ENCODE measurements at places on chromosomes 5 and 9.
A peak's percentile ranks its signal among the peaks of the same experiment; 100 is the strongest.

GRCh38 chr5:150499437-150499956, 8.4 kb upstream of the NDST1 start:
- no peak for DNase-seq

GRCh38 chr5:174732036-174733020, 7.9 kb downstream of the MSX2 start:
- no peak for DNase-seq

DNA sequence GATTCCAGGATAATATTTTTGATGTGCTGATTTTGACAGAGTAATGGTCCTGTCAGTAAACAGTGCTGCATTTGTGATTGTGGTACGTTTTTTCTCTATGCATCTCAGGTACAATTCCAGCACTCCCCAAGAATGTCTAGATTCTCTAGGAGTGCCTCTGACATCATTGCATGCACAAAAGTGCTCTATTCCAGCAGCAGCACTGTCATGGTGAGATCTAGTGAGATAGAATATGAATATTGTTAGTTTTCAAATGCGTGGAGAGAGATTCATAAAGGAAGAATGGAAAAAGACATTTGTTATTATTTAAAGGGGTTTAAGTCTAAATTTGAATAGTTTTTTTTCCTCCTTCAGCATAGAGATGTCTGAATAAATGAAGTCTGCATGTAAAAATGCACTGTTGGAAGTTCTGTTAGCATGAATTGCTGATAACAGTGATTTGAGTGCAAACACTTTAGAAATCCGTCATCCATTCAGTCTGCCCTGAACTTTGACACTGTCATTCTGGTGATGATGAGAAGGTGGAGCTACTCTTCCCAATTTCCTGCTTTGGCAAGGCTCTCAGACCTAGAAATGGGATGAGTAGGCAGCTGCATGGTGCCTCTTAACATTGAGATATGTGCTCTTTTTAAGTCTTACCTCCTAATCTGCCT, 84.6 kb downstream of the GAPVD1 start:
- DNase-seq, result no peak

GRCh38 chr9:109535365-109535764, 37.3 kb upstream of the PTPN3 start:
- DNase-seq, result no peak

GRCh38 chr9:137956039-137956438, 78.5 kb downstream of the CACNA1B start:
- no peak for DNase-seq

DNA sequence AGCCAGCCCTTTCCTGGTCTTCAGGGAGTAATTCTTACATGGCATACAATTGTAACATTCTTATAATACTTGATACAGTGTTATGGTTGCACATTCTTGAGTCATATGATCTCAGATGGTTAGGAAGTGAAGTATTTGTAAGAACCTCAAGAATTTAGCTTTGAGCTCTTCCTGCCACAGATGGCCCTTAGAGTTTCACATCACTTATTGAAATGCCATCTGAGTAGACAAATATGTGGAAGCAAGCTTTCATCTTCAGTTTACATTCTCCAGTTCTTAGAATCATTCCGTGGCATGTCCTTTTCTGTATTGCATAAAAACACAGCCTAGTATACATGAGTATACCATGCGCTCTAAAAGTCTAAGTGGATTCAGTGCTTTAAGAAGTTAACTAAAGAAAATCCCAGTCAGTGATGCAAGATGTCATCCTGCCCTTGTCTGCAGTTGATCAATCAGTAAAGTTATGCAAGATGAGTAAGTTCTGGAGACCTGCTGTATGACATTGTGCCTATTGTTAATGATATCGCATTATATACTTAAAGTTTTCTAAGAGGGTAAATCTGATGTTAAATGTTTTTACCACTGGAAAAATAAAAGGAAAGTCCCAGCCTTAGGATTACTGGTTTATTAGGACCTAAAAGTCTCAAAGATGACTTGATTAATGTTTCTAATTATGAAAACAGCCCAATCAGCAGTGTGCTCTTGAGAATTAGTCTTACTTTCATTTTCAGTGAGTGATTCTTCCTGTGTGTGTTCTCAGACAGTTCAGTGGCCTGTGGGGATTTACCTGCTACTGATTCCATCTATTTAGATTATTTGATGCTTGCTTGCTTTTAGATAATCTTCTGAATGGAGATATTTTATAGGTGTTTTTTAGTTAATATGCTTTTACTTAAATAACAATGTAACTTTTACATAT, 29.4 kb downstream of the RHOBTB3 start:
- peak; percentile 42 for DNase-seq

DNA sequence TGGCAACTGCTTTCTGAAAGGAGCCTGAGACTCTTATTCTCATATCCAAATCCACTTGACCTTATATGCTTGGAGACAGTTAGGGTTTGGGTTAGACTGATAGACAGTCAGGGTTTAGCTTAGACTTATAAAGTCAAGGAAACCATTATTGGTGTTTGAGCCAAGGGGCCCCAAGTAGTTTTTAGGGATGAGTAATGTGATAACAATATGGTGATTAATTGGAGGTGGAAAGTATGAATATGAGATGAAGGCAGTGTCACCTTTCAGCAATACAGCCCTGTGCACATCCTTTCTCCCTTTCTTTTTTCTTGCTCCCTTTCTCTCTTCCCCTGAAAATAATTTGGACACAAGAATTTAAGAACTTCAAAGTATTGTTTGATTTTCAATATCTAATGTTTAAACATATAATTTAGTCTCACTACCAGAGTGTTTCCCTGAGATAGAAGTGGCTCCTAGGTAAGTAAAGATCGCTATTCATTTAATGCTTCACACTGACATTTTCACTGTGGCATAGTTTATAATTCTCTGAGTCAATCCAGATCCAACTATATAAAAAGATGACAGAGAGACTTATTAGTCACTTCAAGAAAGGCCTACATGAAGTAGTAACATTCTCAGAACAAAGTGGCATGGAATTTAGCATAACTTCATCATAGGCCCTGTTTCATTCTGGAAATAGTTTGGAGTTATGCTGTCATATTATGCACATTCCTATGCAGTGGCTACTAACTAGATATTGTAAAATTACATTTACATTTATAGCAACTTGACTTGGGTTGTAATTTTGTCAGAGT, 200.8 kb downstream of the CHSY3 start:
- DNase-seq, result no peak

DNA sequence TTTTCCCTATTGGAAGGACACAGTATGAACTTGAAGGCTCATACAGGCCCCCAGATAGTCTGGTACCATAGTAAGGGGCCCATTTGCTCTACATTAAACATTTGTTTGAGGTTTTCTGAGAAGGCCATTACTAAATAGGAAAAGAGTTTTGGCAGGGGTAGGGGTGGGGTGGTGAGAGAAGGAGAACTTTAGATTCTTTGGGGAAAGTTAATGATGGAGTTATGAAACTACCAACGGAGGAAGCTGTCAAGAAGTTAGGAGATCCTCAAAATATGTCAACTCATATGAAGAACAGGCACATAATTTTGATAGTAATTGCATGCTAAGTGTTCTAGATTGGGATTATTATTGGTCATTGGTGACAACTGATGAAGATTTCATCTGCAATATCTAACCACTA, 114.7 kb downstream of the TAF11L14 start:
- no peak for DNase-seq

- no peak for DNase-seq
Observed at GRCh38 chr5:124936626-124936933, 190.1 kb upstream of the ZNF608 start.

GRCh38 chr5:95712347-95712958, 18.7 kb upstream of the RHOBTB3 start:
- no peak for DNase-seq

- no peak for DNase-seq
Observed at GRCh38 chr5:56359809-56360685, 126.9 kb upstream of the ANKRD55 start.

GRCh38 chr5:34009610-34010009, 1.8 kb upstream of the AMACR start:
- no peak for DNase-seq

DNA sequence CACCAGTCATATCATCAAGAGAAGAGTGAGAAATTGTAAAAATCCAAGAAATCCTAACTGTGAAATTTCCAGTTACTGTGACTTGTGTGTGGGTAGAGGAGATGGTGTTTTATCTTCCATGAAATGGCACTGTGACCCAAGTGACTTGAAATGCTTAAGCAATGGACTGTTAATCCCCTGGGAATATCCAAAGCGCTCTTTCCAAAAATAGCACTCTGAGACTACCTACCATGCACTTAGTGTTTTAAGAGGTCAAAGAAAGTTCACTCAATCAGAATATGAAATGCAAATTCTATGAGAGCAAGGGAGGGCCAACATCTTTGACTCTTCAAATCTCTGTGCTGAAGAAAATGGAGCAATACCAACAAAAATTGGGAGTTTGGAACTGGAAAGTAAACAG, 244.0 kb downstream of the GABRB2 start:
- no peak for DNase-seq

DNA sequence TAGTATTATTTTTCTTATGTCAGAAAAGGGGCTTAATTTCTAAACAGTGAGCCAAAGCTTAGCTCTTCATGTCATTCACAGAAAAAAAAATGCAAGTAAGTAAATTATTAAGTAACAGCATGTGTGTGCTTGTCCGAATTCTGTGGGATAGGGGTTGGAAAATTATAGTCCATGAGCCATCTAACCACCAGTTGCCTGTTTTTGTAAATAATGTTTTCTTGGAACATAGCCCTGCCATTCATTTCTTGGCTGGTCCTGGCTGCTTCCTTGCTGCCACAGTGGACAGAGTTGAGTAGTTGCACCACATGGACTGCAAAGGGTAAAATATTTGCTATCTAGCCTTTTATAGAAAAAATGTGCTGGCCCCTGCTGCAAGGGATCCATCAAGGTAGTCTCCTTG, 513.7 kb upstream of the WWC1 start:
- DNase-seq, result no peak

DNA sequence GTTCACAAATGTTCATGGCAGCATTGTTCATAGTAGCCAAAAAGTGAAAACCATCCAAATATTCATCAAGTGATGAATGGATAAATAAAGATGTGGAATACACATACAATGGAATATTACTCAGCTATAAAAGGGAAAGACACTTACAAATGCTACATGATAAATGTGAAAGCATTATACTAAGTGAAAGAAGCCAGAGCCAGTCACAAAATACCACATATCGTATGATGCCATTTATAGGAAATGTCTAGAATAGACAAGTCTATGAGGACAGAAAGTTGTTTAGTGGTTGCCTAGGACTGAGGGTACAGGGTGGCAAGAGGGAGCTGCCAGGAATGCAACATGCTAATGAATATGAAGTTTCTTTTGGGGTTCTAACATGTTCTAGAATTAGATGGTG, 148.7 kb downstream of the DEPDC1B start:
- no peak for DNase-seq

DNA sequence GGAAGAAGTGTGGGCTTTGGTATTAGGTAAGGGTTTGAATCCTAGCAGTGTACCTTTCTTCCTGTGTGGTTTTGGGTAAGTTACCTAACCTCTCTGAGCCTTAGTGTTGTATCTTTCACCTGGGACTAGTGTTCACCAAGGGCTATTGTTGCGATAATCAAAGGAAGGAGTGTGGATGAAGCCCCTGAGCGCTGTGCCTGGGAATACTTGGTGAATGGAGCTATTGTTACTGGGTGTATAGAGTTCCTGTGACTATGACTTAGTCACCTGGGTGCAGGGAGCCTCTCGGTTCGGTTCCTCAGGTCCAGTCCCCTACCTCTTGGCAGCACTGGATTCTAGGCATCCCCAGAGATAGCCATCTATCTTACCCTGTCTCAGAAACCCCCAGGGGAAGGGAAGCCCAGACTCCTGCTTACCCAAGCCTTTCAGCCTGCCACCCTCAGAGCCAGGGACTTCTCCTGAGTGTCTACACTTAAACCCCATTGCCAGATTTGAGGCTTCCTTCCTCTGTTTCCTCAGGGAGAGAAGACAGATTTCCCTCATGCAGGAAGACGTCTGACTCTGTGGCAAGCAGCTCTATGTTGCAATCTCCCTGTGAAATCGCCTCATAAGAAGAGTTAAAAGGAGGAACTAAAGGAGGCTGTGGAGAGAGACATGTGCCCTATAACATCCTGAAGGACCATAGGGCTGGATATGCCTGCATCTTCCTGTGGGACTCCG, 181.0 kb upstream of the PITX1 start:
- DNase-seq, result no peak

DNA sequence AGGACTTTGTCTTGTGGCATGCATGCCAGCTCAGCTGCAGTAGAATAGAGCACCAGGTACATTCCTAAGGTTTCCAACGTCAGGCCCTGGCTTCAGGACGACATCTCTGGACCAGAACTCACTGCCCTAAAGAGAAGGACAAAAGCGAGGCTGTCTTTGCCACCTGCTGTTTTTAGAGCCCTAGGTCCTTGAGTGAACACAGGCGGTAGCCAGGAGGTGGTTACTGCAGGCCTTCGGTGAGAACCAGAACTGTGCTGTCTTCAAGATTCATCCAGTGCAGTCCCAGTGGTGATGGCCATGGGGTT, 288.9 kb upstream of the CDH18 start:
- no peak for DNase-seq

GRCh38 chr5:54457094-54457862, 1.8 kb downstream of the HSPB3 start:
- DNase-seq, result no peak

- DNase-seq, result no peak
Observed at GRCh38 chr5:82314964-82315758, 37.0 kb upstream of the RPS23 start.

GRCh38 chr9:134355561-134356279, 29.5 kb downstream of the RXRA start:
- no peak for DNase-seq

DNA sequence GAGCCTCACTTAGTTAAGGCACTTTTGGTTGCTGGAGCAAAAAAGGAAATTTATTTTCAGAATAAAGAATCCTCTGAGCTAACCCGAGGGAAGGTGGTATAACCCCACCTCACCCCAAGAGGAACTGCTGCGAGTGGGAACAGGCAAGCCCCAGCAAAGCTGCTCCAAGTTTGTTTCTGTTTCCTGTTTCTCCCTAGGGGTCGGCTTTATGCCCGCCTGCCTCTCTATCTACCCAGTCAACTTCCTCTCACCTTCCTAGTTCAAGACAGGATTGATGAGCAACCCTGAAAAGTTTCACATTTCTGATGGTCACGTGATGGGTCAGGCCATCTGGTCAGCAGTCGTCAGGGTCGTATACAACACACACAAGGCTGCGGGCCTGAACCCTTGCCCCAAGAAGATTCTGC, 31.1 kb downstream of the TRIO start:
- no peak for DNase-seq

GRCh38 chr5:172620506-172620905, 20.6 kb upstream of the NEURL1B start:
- DNase-seq, result no peak

GRCh38 chr5:139131921-139132432, 66.2 kb downstream of the SIL1 start:
- no peak for DNase-seq

GRCh38 chr9:119218293-119218692, 150.9 kb downstream of the BRINP1 start:
- DNase-seq, result no peak
